ENCODE measurements at places on chromosomes 1 and 21.

DNA sequence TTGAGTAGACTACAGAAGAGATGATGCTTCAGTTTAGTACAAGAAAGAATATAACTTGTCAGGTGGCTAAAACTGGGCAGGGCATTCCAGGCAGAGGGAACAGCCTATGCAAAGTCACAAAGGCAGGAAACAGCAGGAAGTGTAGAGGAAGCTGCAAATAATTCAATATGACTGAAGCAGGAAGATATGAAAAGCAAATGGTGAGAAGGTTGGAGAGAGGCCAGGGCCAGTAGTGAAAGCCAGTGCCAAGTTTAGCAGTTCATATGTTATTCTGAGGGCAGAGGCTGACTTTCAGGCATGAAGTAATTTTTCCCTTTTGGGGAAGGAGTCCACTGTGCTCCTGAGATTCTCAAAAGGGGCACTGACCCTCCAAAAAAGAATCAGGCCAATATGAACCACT lies 8.0 kb upstream of the YBX1 start:
- DNase-seq, result no peak

DNA sequence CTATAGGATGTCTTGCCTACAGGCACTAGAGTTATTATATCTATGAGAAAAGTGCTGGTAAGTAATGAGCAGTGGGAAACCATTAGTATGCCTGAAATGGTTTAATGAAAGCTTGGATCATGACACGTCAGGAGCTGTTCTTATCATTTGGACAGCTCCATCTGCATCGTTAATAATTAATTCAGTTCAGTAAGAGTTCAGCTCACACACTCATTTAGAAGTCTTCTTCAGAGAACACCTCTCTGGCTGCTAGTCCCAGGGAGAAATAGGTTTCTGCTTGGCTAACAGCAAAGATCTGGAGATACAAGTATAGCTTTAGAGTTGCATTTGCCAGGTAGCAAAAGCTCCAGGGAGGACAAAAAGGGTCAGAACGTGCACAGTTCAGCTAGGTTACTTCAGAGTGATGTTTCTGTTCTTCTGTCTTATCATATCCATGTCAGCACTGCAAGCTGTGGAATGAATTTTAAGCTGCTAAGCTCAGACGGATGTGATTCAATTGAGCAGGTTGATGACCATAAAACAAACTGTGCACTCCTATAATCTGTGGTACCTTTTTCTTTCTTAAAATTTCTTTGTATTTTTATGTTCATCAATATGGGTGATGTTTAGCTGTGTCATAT lies 173.6 kb downstream of the ADGRL2 start:
- no peak for DNase-seq

GRCh38 chr1:93000751-93001175 lies 39.5 kb upstream of the DIPK1A start:
- no peak for DNase-seq

DNA sequence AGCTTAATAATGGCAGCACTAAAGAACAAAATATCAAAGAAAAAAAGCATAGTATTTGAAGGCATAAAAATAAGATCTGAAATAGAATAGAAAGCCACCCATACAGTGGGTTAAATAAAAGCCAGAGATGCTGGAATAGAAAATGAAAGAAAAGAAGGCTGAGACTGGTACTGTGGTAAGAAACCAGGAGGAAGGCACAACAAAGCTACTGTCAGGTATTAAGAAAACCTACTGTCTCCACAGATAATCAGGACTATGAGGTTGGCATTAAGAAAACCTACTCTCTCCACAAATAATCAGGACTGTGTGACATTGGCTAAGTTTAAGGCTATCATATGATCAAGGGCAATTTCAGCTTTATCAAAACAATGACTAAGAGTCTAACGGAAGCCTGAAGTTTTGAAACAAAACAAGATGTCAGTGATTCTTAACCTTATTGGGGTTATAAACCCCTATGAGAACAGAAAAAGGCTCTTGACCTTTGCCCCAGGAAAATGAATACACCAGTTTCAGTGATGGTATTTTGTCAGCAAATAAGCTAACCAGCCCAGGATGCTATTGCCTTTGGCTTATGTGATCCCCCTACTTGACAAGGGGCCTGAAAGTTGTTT lies 24.4 kb downstream of the MCOLN2 start:
- DNase-seq, result no peak

GRCh38 chr1:241646201-241646600 lies 5.9 kb upstream of the WDR64 start:
- DNase-seq, result no peak

DNA sequence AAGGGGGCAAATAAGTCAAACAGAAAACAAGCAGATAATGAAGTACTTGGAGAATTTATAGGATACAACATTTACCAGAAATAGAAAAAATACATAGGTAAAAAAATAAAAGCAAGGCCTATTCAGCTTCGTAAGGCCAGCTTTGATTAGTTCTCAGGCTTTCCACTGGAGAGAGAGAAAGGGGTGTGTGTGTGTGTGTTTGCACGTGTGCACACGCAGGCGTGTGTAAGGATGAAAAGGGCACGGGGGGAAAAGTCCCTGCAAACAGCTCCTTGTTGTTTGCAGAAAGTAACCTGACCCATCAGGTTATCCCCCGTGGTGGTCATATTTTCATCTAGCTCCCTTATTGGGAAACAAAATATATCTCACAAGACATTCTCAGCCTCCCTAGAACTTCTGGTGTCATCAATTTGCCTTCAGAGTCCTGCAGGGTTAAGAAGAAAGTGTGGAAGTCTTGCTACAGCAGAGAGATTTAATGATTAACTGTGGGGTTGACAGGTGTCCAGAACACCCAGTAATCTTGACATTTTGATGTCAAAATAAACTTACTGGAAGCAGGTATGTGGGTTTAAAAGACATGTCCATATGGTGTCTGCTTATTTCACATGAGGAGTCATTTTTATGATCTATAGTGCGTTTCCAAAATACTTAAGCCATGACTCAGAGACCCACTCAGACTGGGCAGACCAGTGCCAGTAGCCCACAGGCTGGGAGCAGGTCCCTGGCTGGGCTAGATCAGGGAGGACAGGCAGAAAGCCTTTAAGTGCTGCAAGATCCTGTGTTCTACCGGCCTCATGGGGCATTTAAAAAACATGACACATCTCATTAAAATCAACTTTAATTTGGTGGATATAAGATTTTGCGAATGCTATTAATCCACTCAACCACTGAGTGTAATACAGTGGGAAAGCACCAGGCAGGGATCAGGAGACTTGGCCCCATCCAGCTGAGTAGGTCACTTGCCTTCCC lies 487.6 kb upstream of the CAMK1G start:
- no peak for DNase-seq

DNA sequence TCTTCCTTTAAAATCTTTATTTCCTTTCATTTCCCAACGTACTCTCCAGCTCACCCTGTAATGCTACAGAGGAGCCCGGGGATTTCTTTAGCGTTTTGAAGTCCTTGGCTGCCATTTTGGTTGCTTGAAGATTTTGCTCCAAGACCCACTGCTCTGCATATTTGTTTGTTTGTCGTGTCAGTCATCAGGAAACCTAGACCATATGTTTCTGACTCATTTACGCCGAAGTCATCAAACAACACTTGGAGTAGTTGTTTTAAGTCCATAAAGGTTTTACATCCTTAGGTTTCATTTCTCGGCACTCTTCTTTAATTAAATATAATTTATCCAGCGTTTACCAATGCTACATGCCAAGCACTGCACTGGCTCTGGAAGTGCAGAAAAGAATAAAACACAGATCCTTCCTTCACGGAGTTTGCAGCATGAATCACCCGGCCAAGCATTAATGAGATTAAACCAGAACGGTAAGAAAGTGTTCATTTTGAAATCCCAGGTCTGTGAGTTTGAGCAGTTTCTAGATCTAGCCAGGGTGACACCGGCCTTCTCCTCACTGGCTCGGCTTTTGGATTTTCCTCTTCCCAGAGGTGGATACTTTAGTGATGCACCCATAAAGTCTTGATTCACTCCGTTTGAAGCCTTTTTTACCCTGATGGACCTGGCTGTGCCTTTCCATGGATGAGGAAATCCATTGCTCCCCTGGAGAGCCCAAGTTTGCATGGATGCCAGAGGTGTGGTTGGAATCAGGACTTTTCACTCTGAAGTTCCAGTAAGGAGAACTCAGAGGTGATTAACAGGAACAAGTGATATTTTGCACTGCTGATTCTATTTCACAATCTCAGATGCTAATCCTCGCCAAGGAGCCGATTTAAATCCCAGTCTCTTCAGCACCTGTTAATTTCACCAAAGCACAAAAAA lies 109.3 kb downstream of the KAZN start:
- DNase-seq, result no peak

DNA sequence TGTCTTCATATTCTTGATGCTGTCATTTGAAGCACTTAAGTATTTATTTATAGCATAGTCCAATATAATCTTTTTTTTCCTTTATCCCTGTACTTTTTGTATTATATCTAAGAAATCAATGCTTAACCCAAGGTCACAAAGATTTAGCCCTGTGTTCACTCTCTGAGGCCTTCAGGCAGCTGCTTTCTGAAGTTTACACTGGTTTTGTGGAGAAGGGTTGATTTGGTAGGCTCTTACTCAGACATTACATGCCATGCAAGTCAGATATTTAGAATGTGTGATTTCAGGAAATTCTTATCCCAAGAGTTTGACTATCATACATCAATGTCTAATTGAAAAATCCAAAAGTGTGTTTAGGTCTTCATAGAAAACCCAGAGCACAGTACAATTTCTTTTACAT lies 56.3 kb downstream of the PALMD start:
- no peak for DNase-seq

DNA sequence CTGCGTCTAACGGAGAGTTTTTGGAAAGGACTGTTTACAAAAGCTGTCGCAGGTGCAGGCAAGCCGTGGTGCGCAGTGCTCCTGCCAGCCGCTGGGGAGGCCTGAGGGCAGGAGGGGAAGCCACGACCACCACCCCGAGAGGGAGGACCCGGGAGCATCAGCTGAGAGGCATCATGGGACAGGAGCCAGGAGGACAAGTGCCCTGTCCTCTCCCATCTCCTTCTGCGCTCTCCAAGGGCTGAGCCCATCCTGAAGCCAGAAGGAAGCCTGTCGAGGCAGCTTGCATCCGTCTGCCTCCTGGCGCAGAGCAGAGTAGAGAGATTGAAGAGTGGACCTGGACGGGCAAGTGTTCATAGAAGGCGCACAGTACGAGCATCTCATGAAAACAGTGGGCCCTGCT lies 310.9 kb downstream of the KIF26B start:
- no peak for DNase-seq

- no peak for DNase-seq
These were observed 4.9 kb upstream of the MAPKAPK2 start for GRCh38 chr1:206679738-206680211.

- DNase-seq, result no peak
These were observed 412.5 kb upstream of the ADAMTS5 start for GRCh38 chr21:27379354-27379753.

GRCh38 chr1:9362488-9362887 lies 69.8 kb downstream of the SPSB1 start:
- no peak for DNase-seq

GRCh38 chr1:213017447-213018273 lies 2.0 kb upstream of the ANGEL2 start:
- no peak for DNase-seq

DNA sequence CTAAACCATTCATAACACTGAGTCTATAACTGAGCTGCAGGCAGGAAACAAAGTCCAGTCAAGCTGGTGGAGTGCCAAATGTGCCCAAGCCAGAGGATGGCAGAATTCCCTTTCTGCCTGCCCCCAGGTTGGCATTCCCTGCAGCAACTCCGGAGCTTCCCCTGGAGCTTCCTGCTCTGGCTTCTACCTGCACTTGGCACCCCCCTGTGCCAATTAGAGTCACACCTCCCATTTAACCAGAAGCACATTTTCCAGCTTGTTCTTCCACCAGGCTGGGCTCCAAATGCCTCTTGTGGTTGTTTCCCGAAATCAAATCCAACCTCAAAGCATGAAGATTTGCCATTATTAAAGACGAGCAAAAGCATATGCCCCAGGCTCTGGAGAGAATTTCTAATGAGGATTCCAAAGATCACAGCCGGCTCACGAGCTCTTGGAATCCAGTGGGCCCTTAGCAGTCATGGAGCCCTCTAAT lies 294.5 kb downstream of the RRAGC start:
- DNase-seq, result no peak

DNA sequence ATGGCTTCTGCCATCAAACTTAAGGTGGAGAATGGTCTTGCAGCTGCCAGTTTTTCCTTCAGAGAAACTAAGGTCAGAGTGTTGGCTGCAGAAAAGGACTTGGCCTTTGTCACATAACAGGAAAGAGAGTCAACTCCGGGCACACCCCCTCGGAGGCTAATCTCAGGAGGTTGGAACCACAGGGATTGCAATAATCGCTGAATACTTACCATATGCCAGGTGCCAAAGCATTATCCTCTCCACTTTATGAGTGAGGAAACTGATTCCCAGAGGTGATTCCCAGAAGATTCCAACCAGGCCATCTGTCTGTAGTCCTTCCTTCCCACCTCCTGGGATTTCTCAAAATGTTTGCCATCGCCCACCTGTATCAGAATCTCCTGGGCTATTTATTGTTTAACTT lies 54.0 kb downstream of the LACTBL1 start:
- DNase-seq, result no peak

DNA sequence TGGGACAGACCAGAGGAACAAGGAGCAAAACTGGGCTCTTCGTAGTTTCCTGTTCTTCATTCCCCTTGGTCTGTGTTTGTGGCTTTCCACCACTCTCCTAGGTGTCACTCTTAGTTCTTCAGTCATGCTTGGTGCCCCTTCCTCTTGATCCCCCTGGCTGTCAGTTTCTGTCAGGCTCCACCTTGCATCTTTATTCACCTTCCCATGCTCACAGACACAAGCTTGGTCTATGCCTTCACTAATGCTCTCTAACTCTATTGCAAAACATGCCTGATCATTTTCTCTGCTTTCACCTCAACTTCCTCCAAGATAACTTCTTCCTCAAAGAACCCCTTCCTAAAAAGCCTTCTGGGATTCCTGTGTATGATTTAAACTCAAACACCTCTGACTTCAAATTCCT lies 122.9 kb downstream of the GLUL start:
- no peak for DNase-seq

DNA sequence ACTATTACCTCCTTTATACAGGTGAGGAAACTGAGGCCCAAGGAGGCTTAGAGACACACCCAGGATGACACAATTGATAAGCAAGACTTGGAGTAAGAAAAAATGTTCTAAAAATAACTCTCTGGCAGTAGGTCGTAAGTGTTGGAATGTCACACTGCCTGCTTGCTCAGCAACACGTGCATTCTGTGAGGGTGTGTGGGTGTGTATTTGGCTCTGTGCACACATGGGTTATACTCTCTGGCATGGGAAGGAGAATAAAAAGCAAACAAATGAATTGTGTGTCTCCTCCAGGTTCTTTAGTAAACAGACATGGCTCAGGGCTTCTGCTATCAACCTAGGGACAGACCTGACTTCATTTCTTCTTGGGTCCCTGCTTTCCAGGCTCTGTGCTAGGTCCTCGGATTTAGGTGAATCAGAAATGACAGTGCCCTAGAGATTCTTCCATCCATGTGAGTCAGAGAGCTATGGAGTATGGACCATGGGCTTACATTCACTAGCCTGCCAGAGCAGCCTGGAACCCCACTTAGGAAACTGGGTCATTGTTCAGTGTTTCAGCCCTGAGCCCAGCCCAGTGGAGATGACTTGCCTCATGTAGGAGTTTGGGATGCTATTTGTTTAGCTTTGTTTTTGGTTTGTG lies 72.4 kb downstream of the ELAVL4 start:
- no peak for DNase-seq

- no peak for DNase-seq
These were observed 27.1 kb upstream of the TGFBR3 start for GRCh38 chr1:91913018-91913417.

Measured in CD4-positive, alpha-beta memory T cell (primary cell).